ENCODE measurements at places on chromosomes 5 and 9.
A peak's percentile ranks its signal among the peaks of the same experiment; 100 is the strongest.

DNA sequence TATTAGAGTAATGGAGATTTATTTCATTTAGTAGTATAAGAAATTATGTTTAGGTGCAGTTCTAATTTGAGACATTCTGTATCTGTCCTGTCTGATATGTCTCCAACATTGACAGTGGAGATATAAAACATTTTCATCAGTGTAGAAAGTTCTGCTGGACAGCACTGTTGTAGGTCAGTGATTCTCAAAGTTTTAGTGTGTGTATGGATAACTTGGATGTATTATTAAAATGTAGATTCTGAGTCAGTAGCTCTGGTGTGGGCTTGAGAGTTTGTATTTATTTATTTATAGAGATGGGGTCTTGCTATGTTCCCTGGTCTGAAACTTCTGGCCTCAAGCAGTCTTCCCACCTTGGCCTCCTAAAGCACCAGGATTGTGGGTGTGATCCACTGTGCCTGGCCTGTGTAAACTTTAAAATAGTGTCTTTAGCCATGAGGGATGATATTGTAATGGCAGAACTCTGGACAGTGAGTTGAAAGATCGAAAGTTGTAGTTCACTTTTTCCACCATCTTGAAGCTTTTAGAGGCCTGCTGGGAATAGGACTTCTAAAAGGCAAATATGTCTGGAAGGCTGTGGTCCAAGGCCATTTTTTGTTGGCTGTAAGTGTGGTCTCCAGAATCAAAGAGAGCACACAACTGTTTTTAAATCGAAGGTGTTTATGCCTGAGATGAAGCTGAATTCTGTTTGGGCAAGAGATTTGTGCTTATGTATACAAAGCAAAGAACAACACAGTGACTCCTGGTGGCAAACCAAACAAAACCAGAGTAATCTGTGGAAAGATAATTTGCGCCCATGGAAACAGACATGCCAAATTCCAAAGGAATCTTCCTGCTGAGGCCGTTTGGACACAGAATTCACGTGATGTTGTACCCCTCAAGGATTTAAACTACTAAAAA, 12.4 kb downstream of the UBAP1 start:
- no peak for DNase-seq

GRCh38 chr9:5628183-5628529, 751 bp upstream of the RIC1 start:
- no peak for DNase-seq

DNA sequence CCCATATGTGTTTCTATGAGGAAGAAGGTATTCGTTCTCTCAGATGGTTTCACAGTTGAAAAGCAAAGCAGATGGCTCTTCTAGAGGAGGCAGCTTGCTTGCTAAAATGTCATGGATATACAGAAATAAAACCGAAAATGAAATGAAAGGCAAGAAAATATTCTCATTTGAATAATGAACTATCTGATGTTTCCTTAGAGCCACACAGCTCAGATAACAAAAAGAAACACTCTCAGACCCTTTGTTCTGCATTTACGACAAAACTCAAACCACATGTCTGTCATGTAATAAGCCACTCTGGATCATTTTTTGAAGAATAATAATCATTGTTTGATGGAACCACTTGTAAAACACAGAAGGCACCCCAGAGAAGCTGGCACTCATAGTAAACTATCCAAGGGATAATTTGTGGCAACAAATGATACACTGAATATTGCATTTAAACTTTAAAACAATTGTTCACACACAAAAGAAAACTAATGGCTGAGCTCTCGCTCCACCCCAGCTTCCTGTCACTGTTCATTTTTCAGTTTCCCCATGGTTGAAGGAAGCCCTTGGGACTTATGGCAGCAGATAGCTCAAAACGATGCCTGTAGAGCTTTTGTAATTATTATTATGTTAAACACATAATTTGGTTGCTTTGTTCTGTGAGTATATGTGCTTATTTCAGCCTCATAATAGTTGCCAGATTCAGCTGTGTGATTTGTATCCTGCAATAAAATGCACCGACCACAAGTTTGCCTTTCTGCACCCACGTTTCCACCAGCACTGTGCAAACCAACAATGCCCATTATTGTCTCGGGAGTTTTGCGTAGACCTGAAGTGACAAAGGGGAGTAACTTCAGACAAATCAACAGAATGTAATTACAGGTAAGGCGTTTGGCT, 256.0 kb downstream of the TMEM167A start:
- no peak for DNase-seq

- no peak for DNase-seq
Observed at GRCh38 chr9:102362470-102363132, 624.2 kb upstream of the GRIN3A start.

DNA sequence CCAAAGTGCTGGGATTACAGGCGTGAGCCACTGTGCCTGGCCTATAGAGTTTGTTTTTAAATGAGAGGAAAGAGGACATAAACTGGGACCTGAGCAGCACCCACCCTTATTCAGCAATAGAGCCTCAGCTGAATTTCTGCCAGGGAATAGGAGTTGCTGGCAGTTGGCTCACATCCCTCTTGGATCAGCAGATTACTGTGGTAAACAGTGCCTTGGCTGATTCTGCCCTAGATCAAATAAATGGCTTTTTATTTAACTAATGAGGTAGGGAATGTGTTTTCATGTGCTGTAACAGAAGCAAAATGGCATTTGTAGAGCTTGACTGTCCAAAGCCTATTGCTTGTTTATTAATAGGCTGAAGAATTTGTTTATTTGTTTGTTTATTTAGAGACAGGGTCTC, 2.1 kb downstream of the ARHGEF37 start:
- DNase-seq: no peak

- DNase-seq: no peak
Observed at GRCh38 chr5:124454081-124454480, 292.4 kb downstream of the ZNF608 start.

GRCh38 chr9:37372839-37373238, 49.7 kb upstream of the GRHPR start:
- DNase-seq: no peak

- no peak for DNase-seq
Observed at GRCh38 chr9:11023201-11023600, 410.4 kb upstream of the PTPRD start.

DNA sequence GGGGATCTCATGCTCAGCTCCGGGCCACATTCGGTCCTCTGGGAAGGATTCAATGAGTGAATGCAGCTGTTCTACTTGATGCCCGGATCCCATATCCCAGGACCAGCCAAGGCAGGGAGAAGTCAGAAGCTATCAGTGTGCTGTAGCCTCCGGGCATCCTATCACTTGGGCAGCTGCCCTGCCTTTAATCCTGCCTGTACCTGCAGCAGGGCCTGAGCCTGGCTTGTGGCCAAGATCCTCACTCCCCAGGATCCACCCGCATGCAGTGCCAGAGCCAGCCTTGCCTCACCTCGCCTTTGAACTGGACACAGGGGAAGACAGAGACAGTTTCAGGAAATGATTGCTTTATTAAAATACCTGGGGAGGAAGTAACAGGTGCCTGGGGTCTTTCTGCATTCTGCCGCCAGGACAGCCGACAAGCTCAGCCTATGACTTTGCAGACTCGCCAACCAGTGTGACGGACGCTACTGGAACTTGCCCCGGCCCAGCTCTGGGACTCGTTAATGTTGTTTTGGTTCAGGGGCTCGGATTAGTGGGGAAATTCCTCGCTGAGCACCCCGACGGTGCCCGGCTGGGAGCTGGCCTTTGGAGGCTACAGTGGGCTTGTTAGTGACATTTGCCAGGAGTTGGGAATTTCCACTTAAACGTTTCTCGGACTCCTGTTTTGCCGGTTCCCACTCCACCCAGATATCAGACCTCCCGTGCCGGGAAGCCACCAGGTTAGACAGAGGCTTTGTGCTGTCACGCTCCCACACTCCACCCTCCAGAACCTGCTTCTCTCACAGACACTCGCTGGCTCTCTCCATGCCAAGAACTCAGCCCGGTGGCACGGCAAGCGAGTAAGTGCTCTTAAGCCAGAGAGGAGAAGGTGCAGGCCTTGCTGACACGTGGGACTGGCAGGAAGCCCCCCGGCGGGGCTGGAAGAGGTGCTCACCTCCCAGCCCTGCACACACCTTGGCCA, 721 bp downstream of the PTGES start:
- no peak for DNase-seq

- DNase-seq: no peak
Observed at GRCh38 chr5:125525356-125525755, 778.9 kb upstream of the ZNF608 start.

GRCh38 chr5:25362799-25363198, 718.0 kb upstream of the CDH10 start:
- DNase-seq: no peak

DNA sequence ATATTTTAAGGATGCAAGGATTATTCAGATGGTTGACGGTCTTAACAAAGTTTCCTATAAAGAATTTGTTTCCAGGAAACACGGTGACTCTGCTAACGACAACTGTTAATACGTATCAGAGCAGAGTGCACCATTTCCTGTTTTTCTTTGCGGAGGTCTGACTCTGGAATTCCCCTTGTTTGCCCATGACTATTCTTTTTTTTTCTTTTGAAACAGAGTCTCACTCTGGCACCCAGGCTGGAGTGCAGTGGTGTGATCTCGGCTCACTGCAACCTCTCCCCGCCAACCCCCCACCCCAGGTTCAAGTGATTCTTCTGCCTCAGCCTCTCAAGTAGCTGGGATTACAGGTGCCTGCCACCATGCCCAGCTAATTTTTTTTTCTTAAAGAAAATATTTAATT, 115.9 kb downstream of the CDC42SE2 start:
- DNase-seq: peak; percentile 63

DNA sequence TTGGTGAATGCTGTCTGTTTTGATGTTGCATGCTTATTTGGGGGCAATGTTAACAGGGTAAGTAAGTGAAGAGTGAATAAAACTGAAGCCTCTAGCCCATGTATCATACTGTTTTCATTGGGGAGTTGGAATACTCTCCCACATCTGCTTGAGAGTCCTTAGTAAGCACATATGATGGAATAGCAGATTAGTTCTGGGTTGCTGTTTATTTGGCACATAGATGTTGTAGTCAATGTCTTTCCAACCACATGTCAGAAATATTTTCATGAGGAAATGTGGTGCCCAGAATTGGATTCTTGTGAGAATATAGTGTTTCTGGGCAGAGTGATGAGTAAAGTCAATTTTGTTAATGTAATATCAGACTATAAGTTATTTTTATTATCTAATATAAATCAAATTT, 611.7 kb upstream of the FTMT start:
- no peak for DNase-seq

Data from GF-D8 (cell line).